ENCODE measurements at places on chromosomes 5 and 9.

DNA sequence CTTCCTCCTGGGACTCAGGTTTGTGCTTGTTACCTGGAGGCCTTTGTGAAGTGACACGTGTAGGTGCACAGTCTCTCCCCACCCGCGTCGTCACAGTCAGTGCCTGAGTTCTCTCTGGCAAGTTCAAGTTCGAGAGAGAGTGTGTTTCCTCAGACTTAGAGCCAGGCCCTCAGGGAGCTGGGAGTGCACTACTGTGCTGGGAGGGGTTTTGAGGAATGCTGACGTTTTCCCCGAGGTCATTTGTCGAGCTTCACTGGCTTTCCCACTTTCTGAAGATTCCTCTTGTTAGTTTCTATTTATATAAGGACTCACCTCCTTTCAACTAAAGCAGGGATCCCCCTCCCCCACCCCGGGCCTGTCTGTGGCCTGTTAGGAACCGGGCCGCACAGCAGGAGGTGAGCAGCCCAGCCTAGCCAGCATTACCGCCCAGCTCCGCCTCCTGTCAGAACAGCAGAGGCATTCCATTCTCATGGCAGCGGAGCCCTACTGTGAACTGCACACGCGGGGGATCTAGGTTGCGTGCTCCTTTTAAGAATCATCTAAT, 209.2 kb downstream of the DIRAS2 start:
- no peaks in the 10 kb centered on the region for H3K36me3 ChIP-seq
- no peaks in the 10 kb centered on the region for H3K27me3 ChIP-seq
- no peak overlapping the region for H3K4me3 ChIP-seq
- H3K27ac ChIP-seq, result no peak overlapping the region

DNA sequence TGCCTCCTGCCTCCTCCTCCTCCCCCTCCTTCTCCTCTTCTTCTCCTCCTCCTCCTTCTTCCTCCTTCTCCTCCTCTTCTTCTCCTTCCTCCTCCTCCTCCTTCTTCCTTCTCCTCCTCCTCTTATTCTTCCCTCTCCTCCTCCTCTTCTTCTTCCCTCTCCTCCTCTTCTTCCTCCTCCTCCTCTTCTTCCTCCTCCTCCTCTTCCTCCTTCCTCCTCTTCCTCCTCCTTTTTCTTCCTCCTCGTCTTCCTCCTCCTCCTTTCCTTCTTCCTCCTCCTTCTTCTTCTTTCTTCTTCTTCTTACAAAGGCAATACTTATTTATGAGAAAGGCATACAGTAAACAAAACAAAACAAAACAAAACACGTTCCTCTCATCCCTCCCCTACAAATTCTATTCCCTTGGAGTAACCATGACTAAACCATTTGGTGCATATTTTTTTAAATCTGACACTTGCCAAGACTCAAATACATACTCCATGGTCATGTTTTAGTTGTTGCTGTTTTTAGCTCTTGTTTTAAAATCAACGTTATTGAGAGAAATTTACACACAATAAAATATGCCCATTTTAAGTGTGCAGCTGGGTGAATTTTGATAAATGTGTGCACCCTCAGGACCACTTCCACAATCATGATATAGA, 135.6 kb downstream of the FOXD1 start:
- peaks cover 90% of the 10 kb centered on the region for H3K27me3 ChIP-seq
- no peak overlapping the region for H3K4me3 ChIP-seq
- no peak overlapping the region for H3K27ac ChIP-seq
- H3K4me1 ChIP-seq, result peaks cover 8% of the 10 kb centered on the region

DNA sequence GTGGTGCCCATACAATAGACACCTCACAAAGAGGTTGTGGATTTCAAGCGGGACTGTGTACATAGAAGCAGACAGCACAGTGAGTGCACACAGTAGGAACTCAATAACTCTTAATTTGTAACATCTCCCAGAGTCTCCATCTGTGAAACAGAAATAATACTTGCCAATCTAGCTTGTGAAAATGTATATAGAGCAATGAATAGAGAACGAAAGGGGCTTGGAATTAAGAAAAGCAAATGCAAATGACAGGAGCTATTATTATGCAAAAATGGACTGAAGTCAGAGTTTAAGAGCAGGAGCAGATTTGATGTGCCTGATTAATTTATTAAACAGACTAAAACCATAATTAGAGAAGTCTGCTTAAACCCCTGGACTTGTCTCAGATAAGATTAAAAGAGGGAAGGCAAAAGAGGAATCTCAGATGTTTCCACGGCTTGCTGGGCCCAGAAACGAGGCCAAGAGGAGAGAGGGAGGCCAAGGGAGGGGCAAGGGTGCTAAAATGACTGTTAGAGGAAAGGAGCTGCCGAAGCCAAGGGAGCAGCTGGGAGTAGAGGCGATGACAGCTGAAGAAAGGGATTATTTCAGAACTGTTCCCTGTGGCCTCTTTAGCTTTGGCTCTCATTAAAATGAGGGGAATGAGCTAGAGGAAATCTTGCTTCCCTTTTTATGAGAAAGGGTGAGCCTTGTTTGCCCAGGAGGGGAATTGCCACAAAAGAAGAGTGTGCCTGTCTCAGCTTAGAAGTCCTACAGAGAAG, 72.1 kb downstream of the FEM1C start:
- H3K27me3 ChIP-seq, result no peaks in the 10 kb centered on the region
- H3K4me1 ChIP-seq, result peaks cover 20% of the 10 kb centered on the region
- H3K4me3 ChIP-seq, result no peak overlapping the region
- H3K27ac ChIP-seq, result peak overlapping the region; percentile 2
- no peaks in the 10 kb centered on the region for H3K36me3 ChIP-seq
- DNase-seq, result peak; percentile 71

DNA sequence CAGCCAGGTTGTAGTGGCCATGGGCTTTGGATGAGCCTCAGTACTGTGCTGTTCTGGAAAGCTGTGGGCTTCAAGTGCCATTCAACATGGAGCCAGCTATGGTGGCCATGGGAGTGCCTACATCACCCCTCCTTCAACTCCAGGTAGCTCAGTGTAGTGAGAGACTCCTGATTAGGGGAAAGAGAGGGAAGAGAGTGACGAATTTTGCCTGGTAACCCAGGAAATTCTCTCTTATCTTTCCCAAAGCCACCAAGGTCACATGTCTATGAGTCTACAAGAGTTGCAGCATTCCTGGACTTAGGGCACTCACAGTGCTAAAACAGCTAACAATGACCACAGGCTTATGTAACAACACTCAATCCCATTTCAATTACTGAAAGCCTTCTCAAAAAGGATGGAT, 81.7 kb upstream of the SPTLC1 start:
- H3K4me1 ChIP-seq, result no peaks in the 10 kb centered on the region
- H3K4me3 ChIP-seq, result no peak overlapping the region
- no peaks in the 10 kb centered on the region for H3K27me3 ChIP-seq
- H3K27ac ChIP-seq, result no peak overlapping the region

GRCh38 chr5:40988746-40989510, 79.6 kb downstream of the C7 start:
- no peaks in the 10 kb centered on the region for H3K36me3 ChIP-seq
- DNase-seq, result no peak
- H3K4me3 ChIP-seq, result no peak overlapping the region
- H3K4me1 ChIP-seq, result peaks cover 25% of the 10 kb centered on the region
- H3K27ac ChIP-seq, result no peak overlapping the region

GRCh38 chr9:122397749-122398148, 26.9 kb downstream of the PTGS1 start:
- no peak for DNase-seq
- H3K4me1 ChIP-seq, result peaks cover 8% of the 10 kb centered on the region
- H3K4me3 ChIP-seq, result no peak overlapping the region
- H3K27me3 ChIP-seq, result no peaks in the 10 kb centered on the region
- no peaks in the 10 kb centered on the region for H3K36me3 ChIP-seq

GRCh38 chr5:82597437-82597836, 319.3 kb upstream of the RPS23 start:
- no peaks in the 10 kb centered on the region for H3K36me3 ChIP-seq
- H3K27me3 ChIP-seq, result no peaks in the 10 kb centered on the region
- H3K27ac ChIP-seq, result no peak overlapping the region
- no peaks in the 10 kb centered on the region for H3K4me1 ChIP-seq
- DNase-seq, result no peak

- H3K4me3 ChIP-seq, result no peak overlapping the region
- peaks cover 9% of the 10 kb centered on the region for H3K4me1 ChIP-seq
- H3K27ac ChIP-seq, result no peak overlapping the region
- DNase-seq, result no peak
- H3K36me3 ChIP-seq, result no peaks in the 10 kb centered on the region
Observed at GRCh38 chr5:175800656-175801081, 70.7 kb upstream of the CPLX2 start.

- no peak for DNase-seq
- H3K36me3 ChIP-seq, result no peaks in the 10 kb centered on the region
- H3K4me1 ChIP-seq, result no peaks in the 10 kb centered on the region
- H3K4me3 ChIP-seq, result no peak overlapping the region
Observed at GRCh38 chr9:110334183-110334582, 3.5 kb downstream of the TXNDC8 start.

DNA sequence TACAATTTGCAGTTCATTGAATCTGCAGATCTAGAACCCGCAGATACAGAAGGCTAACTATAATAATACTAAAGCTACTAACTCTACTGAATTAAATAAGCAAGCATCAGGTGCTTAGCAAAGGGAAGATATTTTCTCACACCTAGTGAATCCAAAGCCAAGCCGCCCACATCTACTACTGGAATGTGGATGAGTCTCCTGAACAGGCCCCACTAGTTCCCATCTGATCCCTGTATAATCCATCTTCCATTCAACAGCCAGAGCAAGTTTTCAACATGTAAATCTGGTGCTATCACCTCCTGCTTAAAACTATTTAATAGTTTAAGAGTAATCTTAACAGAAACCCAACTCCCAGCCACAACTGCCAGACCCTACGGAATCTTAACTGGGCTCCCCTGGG, 18.9 kb downstream of the ARL15 start:
- H3K4me3 ChIP-seq, result no peak overlapping the region
- peaks cover 26% of the 10 kb centered on the region for H3K4me1 ChIP-seq
- no peak overlapping the region for H3K27ac ChIP-seq
- no peak for DNase-seq

DNA sequence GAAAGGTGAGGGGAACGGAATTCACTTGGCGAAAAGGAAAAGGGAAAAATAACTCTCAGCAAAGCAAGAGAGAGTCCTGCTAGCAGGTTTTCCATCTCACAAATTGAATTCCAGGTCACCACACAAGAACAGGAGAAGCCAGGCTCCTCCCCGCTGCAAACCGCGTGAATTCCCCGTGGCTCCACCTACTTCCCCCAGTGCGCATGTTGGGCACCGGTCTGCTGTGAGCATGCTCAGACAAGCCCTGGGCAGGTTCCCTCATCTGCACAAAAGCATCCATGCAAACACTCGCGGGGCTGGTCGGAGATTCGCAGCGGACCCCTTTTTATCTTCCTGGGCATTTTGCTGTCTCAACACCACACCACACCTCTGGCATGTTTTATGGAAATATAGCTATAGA, 58.5 kb upstream of the S1PR3 start:
- H3K4me1 ChIP-seq, result peaks cover 6% of the 10 kb centered on the region
- no peaks in the 10 kb centered on the region for H3K36me3 ChIP-seq
- DNase-seq, result no peak
- H3K4me3 ChIP-seq, result no peak overlapping the region
- H3K27me3 ChIP-seq, result no peaks in the 10 kb centered on the region
- H3K27ac ChIP-seq, result no peak overlapping the region

DNA sequence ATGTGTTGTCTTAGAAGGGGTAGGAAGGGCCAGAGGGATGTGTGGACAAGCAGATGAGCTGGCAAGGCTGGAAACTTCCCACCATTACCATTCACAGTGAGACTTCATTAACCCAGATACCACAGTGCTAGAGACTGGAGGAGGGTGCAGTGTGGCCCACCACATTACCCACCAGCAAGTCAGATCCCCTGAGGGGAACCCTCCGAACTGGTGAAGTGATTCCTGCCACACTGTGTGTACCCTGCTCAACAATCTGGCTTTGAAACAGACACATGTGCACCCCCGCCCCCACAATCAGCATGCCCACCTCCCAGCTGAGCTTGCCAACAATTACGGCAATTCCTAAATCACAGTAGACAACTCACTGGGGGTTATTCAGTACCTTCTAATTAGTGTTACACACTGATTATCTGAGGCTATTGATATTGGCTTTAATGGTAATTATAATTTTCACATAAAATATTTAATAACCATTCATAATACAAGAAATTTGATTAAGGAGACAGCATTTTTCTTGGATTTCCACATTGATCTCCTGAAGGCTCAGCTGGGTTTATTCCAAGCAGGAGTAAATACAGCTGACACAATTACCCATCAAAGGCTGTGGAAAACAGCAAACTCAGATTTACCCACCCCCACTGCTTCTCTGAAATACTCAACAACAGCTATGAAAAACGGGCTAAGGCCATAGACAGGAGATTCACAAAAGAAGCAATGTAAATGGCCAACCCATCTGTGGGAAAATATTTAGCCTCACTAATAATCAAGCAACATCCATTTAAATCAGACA, 169.3 kb upstream of the FSTL4 start:
- H3K4me1 ChIP-seq, result no peaks in the 10 kb centered on the region
- no peak for DNase-seq
- no peaks in the 10 kb centered on the region for H3K27me3 ChIP-seq
- H3K36me3 ChIP-seq, result no peaks in the 10 kb centered on the region
- no peak overlapping the region for H3K4me3 ChIP-seq
- H3K27ac ChIP-seq, result no peak overlapping the region

DNA sequence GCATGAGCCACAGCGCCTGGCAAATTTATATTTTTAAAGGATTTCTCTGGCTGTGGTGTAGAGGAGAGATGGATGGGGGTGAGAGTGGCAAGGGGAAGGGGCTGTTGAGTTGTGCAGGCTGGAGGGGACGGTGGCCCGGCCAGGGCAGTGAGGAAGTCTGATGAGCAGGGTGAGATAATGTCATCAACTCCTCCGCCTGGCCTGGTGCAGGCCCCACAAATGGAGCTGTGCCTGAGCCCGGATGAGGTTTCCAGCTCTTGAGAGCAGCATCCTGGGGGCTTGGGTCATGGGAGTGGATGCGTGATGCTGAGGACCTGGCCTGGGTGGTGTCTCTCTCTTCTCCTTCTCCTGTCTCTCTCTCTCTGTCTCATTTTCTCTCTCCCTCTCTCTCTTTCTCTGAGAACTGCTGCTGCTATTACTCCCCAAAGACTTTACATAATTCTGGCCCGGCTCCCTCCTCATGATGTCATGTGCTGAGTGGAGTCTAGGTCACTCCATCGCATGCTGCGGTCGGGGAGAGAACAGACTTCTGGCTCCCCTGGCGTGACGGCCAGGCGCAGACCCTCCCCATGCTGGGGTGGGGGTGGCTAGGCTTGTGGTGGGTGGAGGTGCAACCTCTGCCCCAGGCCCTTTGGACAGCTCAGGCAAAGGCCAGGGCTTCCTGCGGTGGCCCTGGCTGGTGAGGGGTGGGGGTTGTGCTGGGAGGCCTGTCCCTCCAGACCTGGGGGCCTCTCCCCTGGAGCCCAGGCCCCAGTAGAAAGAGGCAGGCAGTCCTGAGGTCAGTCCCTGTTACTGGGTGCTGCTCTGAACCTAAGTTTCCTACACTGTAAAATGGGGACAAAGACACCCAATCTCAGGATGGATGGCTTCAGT, 26.4 kb downstream of the FGF18 start:
- no peak overlapping the region for H3K4me3 ChIP-seq
- no peaks in the 10 kb centered on the region for H3K27me3 ChIP-seq
- DNase-seq, result peak; percentile 85
- peak overlapping the region; percentile 42 for H3K27ac ChIP-seq
- H3K4me1 ChIP-seq, result peaks cover 15% of the 10 kb centered on the region

- H3K36me3 ChIP-seq, result no peaks in the 10 kb centered on the region
- H3K4me3 ChIP-seq, result peak overlapping the region; percentile 28
- H3K4me1 ChIP-seq, result peaks cover 21% of the 10 kb centered on the region
- DNase-seq, result peak; percentile 75
- no peaks in the 10 kb centered on the region for H3K27me3 ChIP-seq
- no peak overlapping the region for H3K27ac ChIP-seq
Observed at GRCh38 chr9:136122425-136123383, 4.0 kb upstream of the TMEM250 start.

Data from heart left ventricle (tissue), 16 donors.